ENCODE measurements at places on chromosomes 1 and 21.

DNA sequence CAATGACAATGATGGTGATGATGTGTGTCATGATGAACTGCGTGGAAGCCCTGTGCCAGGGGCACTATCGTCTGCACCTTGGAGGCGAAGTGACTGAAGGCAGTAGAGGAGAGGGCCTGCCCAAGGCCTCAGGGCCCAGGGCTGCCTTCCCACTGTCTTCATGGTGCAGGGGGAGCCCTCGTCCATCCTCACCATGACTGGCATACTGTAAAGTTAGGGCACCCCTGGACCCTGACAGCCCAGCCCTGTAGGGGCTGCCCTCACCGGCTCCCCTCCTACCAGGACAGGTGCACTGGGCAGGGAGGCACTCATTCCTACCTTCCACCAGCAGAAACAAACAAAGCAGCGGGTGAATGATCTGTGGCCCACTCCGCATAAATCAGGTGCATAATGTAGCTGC, 156.9 kb upstream of the C1orf174 start:
- no peak for DNase-seq

DNA sequence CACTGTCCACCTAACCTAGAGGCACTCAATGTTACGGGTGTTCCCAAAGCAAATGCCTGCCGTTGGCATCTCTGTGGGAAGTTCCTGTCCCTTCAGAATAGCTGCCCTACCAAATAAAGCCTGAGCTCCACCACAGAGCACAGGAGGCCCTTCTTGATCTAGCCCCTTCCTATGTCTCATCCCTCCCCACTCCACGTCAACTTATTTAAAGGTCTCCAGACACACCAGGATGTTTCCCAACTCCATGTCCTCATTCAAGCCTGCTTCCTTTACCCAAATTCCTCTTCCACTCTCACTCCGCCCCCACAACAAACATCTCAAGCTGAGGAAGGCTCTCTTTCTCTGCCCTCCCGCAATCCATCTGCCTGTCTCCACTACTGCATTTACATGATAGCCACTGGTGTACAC, 87.7 kb downstream of the TGFBR3 start:
- DNase-seq = peak; percentile 67

GRCh38 chr1:205632669-205633169, 908 bp upstream of the ELK4 start:
- DNase-seq = no peak

DNA sequence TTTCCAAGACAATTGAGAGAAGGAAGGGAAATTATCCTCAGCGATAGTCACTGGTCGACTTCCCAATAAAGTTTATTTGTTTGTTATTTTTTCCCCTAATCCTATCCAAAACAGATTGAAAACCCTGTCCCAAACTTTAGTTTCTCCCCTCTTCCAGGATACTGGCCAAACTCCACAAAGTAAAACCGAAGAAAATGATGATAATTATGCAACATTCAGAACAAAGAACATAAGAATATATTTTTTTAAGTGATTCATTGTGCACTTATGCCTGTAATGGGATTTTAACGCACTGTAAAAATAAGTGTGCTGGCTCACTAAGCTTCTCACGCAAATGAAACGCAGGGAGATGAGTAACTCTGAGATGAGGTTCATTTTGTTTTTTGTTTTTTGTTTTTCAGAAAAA, 6.0 kb downstream of the GLIS1 start:
- peak; percentile 88 for DNase-seq

GRCh38 chr21:41765973-41766882, 624 bp downstream of the RIPK4 start:
- no peak for DNase-seq

DNA sequence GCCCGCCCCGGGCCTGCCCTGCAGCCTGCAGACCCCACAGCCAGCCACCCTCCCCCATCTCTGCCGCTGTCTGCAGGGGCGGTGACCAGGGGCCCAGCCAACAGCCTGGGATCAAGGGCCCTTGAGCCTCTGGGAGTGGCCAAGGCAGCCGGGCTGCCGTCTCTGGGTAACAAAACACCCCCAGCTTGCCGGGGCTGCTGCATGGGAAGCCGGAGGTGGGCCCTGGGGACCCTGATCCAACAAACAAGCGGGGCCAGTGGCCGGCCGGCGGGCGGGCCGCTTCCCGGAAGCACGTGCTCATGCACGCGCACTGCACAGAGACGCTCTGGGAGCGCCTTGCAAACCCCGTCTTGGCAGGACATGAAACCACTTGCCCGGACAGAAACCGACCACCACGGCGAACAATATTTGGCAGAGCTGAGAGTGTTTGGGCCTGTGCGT, 13.2 kb downstream of the MEGF6 start:
- DNase-seq = no peak

- DNase-seq = no peak
Observed at GRCh38 chr1:94119306-94119705, 1.6 kb downstream of the ABCA4 start.

- DNase-seq = no peak
Observed at GRCh38 chr21:16592381-16592780, 862.6 kb downstream of the USP25 start.

DNA sequence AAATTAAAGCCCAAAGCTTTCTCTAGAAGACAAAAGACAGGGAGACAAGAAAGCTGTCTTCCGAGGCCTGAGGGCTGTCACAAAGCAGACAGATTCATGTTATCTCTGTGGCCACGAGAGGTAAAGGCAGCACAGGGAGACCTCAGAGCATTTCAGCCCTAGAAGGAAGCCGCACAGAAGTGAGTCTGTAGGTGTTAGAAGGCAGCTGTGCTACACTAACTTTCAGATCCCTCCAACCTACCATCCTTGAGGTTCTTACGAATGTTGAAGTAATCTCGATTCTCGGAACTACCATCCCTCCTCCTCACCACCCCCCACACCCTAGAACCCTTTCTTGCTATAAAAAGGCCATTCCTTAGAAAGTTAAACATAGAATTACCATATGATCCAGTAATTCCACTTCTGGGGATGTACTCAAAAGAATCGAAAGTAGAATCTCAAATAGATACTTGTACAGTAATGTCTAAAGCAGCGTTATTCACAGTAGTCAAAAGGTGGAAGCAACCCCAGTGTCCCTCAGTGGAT, 21.5 kb upstream of the LYST start:
- DNase-seq = no peak

DNA sequence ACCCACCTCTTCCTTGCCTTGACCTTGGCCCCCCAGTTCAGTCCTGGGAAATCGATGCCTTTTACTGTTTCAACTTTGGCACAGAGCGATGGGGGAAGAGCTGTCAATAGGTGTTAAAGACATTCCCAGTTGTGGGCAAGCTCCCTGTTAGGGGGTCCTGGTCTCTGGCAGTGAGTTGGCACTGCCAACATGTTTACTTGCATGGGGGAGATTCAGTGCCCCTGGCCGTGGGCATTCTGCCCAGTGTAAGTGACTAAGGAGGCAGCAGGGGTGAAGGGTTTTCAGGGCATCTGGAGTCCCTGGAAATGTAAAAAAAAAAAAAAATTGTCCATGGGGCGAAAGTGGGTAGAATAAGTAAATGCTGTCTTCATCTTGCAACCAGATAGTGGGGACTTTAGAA, 407.0 kb downstream of the PTPRU start:
- DNase-seq = no peak

DNA sequence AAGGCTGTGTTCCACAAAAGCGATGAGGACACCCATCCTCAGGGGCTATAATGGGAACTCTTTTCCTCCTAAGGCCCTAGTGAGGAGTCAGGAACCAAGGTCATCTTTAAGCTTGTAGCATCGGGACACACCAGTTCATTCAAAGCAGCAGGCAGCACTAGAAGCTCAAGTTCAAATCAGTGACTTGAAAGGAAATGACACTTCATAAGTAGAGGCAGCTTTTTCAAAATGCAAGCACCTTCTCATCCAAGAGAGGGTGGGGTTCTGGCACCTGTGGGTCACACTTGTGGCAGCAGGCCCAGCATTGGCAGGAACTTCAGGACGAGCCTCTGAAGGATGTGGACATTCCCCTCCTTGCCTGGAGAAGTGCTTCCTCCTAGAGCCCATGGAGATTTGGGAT, 496.3 kb downstream of the KIF26B start:
- DNase-seq = no peak

DNA sequence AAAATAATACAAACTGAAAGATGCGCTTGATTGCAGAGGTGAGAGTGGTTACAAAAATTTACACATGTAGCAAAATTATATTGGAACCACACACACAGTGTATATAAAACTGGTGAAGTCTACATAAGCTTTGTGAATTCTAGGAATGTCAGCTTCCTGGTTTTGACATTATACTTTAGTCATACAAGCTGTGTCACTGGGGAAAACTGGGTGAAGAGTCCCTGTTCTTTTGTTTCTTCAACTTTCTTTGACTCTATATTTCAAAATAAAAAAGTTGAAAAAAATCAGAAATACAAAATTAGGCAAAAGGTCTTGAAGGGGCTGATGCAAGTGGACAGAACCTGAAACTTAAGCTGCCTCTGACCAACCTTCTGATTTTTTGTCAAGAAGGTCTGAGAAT, 3.0 kb downstream of the C1QC start:
- peak; percentile 7 for DNase-seq

GRCh38 chr1:159751031-159751430, 29.7 kb upstream of the DUSP23 start:
- peak; percentile 20 for DNase-seq

GRCh38 chr1:150995460-150995859, 11.2 kb downstream of the MINDY1 start:
- no peak for DNase-seq

- DNase-seq = peak; percentile 21
Observed at GRCh38 chr1:205356440-205357139, at the start of gene KLHDC8A. Gene KLHDC8A (minus strand): TSS chr1:205356922. CDS start chr1:205343604, 13,318 bp downstream.

DNA sequence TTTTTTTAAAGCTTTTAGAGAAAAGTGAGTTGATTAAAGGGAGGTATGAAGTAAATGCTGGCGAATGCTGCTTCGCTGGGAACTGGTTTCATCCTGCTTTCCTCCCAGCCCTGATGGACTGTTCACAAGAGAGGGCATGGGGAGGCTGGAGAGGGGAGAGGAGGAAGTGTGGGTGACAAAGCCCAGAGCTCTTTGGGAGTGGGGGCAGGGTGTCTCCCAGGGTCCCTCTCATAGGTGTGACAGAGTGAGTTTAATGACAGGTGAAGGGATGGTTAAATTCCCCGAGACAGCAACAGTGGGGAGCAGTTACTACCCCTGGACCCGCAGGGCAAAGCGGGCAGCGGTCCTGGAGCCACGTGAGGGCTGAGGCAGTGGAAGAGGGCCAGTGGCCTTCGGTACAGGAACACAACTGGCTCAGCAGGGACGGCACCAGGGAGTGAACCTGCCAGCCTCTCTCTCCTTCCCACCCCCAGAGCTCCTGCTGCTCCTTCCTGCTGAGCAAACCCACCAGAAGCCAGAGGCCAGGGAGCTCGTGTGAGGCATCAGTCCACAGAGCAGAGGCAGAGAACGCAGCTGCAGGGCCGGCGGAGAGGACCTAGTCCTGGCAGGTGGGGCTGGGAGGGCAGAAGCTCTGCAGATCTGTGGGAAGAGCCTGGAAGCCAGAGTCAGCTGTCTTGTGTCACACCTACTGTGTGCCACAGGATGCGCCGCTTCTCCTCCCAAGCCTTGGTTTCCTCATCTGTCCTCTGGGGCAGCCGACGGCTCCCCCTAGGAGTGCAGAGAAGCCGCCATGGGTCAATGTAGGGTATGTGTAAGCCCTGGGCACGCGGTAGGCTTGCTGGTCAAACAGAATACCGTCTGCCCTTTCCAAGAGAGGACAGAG, 20.9 kb upstream of the LRP8 start:
- DNase-seq = no peak

GRCh38 chr1:181768930-181769280, 285.6 kb downstream of the CACNA1E start:
- no peak for DNase-seq

DNA sequence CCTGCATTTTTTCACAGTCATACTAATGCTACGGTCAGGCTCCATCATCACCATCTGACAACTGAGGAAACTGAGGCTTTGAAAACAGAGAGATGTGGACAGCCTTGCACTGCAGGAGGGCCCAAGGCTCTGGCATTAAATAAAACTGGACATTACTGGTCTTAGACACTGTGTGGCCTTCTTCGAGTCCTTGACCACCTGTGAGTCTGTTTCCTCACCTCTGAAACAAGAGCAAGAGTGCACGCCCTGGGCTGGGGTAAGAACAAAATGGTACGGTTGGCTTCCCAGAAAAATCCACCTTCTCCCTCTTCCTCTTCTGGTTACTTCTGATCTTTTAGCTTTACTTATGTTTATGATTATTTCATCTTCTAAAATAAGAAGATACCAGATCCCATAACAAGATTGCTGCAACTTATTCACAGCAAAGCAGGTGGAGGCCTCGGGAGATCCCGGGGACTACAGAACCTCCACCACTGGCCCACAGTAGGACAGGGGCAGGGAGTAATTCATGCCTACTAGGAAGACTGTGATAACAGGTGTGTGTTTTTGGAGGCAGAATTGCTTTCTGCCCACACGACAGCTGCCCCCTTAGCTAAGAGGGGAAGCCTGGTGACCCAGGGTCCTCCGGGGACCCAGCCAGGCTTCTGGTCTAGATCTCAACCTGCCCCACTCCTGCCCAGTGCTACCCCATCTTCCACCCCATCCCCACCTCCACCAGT, 156.4 kb upstream of the EDN2 start:
- DNase-seq = no peak

GRCh38 chr1:6815726-6816125, 30.5 kb downstream of the CAMTA1 start:
- DNase-seq = no peak

DNA sequence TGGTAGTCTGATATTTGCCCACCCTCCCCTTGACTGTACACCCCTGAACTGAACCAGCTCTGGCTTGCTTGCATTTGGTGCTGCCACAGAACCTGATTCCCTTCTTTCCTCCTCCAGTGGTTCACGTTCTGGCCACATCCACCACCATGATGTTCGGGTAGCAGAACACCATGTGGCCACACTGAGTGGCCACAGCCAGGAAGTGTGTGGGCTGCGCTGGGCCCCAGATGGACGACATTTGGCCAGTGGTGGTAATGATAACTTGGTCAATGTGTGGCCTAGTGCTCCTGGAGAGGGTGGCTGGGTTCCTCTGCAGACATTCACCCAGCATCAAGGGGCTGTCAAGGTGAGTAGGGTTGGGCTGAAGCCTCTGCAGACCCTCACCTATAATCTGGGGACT, 1.8 kb downstream of the CDC20 start:
- no peak for DNase-seq

DNA sequence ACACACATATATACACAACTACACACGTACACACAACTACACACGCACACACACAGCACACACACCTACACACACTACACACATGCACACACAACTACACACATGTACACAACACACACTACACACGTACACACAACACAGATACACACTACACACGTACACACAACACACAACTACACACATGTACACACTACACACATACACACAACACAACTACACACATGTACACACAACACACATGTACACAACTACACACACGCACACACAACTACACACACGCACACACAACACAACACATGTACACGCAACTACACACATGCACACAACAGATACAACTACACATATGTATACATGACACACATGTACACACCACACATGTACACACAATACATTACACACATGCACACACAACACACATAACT, 318.1 kb downstream of the CAMTA1 start:
- DNase-seq = peak; percentile 26

Measured in amniotic epithelial cell (primary cell).